ENCODE measurements at places on chromosomes 6 and 20.

DNA sequence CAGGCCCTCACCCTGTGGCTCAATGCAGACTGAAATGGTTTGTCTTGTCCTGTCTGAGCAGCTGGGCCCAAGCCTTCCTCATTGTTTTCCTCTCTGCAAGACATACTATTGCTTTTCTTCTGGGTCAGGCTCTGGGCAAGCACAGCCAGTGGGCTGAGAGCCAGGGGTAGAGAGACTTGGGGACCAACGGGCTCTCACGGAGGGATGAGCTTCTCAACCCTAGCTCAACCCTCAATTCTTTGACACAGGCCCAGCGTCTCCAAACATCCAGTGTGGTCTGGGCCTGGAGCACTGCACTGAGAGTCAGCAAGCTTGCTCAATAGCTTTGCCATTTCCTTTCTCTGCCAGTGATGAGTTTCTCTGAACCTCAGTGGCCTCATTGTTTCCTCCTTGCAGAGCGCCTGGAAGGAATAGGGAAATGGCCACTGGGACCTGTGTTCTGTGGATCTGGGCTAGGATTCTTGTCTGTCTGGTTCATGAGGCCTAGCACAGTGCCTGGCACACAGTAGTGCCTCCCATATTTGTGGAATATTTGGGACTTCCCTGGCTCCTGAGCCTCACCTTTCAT lies 9.3 kb downstream of the ANGPT4 start:
- DNase-seq = no peak

DNA sequence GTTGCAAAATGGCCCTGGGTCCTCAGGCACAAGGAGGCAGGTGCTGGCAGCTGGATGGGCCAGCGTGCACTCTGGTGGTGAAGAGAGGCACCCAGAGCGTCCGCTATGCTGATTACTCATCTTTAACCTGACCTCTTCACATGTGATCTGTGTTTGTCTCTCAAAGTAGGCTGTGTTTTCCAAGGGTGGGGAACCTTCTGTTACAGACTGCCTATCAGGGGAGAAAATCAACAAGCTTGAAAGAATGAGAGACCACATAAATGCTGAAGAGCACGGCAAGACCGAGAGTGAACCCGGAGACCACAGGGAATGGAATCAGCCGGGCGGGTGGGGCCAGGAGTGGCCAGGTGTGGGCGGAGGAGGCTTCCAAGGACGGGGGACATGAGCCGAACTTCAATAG lies 16.2 kb downstream of the BNIP5 start:
- no peak for DNase-seq

DNA sequence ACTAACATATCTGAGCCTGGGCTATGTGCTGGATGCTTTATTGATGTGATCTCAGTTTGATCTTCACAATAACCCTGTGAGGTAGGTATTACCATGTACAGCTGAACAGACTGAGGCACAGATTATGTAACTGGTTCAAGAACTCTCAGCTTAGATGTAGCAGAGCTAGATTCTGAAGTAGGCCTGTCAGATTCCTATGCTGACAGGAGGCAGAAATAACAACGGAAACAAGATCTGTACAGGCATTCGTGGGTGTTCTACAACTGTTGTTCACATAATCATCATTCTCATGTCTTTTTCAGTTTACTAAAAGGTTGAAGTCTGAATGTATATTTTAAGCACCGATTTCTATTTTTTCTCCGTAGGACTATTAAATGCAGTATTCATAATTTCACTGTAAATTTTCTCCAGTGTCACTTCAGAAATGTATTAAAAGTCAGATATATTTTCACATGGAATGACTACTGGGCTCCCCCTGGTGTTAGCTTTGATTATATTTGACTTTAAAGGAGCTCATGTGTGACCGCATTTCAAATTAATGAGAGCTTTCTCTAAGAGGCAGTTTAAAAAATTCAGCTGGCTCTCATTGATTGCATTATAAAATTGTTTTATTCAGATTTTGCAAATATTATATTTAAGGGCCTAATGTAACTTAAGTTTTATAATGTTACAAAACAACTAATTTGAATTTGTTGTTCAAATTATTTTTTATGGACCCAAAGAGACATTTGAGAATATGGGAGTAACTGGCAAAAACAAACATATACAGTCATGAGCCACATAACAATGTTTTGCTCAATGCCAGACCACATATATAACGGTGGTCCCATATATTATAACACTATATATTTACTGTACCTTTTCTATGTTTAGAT lies 36.4 kb upstream of the SLC17A4 start:
- DNase-seq = peak; percentile 48

DNA sequence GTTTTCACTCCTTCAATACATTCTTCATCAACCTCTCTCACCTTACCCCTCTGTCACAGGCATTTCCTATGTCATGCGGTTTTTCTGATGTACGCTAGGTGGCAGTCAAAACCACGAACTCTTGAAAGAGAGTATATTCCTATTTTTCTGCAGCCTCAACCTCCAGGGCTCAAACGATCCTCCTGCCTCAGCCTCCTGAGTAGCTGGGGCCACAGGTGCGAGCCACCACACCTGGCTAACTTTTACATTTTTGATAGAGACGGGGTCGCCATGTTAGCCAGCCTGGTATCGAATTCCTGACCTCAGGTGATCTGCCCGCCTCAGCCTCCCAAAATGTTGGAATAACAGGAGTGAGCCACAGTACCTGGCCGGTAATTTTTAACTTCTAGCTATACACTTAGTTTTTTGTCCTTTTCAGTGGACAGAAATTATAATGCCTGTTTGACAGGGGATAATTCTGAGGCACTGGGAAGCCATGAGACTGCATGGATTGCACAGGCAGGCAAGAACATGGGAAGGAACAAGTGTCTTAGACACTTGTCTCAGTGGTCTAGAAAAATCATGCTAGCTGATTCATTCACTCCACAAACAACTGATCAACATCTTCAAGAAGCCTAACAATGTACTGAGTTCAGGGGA lies 22.5 kb upstream of the HFE start:
- peak; percentile 71 for DNase-seq

DNA sequence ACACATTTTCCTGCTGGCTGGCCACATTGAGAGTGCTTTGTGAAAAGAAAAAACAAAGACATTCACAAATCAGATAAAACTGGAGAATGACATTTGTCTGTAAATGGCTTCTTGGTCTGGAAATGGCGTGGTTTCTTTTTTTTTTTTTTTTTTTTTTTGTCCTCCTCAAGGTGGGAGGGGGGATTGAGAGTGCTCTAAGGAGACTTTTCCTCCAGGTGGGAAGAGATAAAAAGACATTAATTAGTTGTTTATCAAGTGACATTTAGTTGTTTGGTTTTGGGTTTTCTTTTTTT lies 40.4 kb downstream of the GNAS start:
- no peak for DNase-seq

GRCh38 chr20:59666586-59666985 lies 62.2 kb downstream of the PHACTR3 start:
- DNase-seq = no peak

DNA sequence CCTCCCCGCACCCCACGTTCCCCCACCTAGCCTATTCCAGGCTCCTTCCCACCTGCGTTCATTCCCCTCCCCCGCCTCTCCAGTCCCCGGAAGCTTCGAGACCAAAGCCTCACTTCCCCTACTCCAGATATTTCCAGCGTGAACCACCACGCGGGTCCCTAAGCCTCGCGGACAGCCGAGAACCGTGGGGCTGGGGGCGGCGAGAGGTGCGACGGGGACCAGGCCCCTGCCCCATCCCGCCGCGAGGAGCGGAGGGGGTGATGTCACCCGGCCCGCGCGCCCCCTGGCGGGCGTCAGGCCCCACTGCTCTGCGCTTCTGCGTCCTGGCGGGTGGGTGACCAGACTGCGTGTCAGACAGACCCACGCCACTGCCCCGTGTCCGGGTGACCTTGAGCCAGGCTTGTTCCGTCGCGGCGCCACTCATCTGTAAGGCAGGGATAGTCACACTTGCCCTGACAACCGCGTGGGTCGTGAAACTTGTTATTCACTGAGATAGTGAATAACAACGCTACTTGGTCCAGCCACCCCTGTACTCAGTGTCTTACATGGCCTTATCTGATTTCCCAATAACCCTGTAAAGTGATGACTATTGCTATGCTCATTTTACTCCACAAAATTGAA lies 9.0 kb upstream of the HSP90AB1 start:
- peak; percentile 69 for DNase-seq

DNA sequence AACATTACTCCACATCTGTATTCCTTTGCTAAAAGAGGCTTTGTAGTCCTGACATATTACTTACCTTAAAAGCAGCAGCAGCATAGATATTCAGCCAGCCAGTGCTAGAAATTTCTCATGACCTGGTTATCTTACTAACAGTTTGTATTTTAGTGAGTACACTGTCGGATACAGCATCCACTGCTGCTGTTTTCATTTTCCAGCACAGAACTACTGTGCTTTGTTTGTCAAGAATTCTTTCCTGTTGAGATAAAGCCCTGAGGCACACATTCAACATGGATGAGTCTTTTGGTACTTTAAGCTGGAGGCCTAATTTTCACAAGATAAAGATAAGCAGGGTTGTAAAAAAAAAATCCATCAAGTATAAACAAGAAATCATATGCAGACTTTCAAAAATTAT lies 311.2 kb upstream of the OPRM1 start:
- DNase-seq = no peak

DNA sequence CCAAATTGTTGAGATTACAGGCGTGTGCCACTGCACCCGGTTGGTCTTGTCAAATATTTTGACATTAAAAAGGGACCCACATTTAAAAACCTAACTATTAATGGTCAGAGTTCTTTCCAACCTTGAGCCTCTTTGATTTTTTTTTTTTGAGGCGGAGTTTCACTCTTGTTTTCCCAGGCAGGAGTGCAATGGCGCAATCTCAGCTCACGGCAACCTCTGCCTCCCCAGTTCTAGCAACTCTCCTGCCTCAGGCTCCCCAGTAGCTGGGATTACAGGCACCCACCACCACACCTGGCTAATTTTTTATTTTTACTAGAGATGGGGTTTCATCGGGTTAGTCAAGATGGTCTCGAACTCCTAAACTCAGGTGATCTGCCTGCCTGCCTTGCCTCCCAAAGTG lies 31.3 kb downstream of the CTNNBL1 start:
- no peak for DNase-seq

- DNase-seq = no peak
Observed at GRCh38 chr20:4709261-4710105, 12.2 kb upstream of the PRND start.

- DNase-seq = no peak
Observed at GRCh38 chr20:38926934-38927616, 858 bp downstream of the FAM83D start.

DNA sequence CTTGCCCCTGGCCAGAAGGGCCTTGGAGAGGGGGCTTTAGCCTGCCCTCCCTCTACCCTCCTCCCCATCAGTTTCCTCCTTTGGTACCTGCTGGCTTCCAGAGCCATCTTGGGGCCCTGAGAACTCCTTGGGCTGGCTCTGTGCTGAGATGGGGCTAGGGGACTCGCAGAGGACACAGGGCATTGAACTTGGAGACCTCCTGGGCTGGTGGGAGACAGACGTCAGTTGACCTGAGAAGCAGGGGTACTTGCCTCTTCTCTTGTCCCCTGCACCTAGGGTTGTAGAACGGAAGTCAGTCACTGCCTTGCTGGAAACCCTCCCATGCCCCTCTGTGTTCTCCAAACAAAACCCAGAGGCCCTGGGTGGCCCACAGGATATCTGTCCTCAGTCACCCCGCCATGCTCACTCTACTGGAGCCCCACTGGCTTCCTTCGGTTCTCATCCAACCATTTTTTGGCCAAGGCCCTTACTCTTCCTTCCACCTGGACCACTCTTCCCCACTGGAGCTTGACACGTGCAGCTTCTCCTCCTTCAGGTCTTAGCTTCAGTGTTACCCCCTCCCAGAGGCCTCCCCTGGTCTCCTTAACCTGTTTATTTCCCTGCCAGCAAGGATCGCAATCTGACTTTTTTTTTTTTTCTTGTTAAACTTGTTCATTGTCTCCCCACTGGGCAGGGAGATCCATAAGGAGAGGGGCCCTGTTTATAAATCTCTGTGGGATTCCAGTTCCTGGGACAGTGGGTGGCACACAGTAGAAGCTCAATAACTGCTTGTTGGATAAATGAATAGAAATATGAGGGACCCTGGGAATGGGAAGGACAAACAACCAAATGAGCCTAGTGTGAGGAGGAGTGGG lies 971 bp downstream of the RBCK1 start:
- DNase-seq = no peak

- no peak for DNase-seq
Observed at GRCh38 chr20:10419550-10420133, 14.4 kb downstream of the MKKS start.

- DNase-seq = no peak
Observed at GRCh38 chr6:117290173-117290846, 25.0 kb downstream of the VGLL2 start.

DNA sequence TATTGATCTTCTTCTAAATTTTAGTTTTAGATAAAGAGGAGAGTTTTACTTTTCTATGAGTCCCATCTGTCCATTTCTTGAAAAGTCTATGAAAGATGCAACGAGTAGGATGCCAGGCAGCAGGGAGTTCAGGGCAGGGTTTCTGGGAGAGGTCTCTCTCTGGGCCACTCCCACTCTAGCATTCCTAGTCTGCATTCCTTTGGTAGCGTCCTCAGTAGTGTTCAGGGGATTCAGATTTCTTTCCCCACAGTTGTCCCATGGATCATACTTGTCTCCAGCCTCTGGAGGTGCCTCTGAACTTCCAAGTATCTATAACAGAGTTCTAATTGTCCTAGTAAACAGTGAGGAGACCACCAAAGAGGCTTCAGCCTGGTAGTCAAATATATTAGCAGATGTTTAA lies 225.3 kb downstream of the RIMS1 start:
- DNase-seq = no peak

DNA sequence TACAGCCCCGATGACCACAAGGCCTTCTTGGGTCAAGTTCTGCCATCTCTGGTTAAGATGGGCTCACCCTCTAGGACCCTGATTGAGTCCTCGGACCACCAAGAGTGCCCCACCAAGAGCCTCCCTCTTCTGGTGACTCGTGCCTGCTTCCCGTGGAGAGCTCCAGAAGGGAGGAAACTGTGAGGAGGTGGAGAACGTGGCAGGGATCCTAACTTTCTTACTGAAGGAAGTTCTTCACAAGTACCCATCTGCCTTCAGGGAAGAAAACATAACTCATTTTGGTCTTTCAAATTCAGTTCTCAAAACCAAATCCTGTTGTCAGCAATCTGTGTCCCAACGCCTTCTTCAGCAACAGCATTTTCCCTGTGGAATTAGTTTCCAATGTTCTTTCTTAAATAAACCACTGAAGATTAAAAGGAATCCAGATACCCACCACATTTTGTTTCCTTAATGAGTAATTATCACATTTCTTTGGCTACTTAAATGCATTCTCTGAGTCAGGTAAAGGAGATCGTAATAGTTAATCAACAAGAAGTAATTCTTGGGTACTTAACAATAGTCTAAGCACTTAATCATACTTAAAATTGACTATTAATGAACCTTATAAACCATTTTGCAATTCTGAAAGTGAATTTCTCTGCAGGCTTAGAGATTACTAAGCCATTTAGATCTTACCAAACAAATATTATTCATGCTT lies 185.8 kb upstream of the SGK1 start:
- no peak for DNase-seq
